ENCODE measurements at places on chromosomes 12 and 14.

DNA sequence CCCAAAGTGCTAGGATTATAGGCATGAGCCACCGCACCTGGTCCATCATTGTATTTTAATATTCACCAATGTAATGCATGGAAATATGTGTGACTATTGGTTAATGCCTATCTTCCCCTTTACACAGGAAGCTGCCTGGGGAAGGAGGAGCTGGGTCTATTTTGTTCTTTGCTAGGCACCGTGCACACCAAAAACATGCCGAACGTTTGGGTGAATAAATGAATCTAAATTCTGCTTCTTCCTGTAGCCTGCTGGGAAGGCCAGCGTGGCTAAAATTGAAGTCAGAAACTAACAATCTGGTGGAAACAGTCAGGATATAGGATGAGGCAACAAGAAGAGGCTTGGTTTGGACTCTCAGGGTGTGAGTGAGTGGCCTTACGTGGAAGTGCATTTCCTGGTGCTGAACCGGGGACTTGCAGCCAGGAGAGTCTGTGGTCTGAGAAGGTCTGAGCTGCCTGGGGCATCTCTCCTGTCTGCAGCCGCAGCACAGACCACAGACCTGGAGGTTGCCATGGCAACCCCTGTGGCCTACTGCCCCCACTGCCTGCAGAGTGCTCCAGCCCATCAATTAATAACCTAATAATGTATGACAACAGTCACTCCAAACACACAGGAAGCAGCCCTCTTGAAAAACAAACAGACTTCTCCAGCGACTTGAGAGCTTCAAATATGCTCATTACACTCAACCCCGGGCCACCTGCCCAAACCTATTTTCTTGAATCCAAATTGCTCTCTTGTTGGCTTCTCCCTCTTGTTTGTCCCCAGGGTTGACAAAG is 5.5 kb upstream of the GPR68 start:
- no peak for DNase-seq

- no peak for DNase-seq
These were observed 66.3 kb downstream of the TBX5 start for GRCh38 chr12:114339626-114340025.

GRCh38 chr14:66104486-66104885 is 381.7 kb upstream of the CCDC196 start:
- no peak for DNase-seq

DNA sequence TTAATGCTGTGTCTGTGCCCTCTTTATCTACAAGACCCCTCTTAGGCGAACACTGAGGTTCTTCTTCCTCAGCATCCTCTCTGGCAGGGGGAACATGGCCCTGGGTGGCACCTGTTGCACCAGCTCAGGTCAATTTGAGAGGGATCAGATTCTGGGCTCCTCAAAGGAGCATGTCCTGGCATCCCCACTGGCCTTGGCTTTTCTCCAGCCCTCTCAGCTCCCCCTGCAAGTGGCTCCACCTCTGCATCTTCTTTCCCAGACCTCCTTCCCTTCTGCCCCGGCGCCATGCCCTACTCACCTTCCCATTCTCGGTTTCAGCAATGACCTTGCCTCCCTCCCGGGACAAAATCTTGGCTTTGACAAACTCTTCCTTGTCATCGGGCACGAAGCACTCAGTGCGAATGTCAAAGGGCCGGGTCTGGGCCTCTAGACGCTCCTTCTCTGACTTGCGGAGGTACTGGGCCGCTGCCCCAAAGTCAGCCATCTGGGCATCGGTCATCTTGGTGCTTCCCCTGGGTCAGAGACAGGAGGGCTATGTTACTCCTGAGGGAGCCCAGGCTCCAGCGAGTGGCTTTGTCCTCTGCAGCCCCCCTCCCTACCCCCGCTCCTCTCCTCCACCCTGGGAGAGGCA is 1.2 kb downstream of the MYH6 start:
- DNase-seq, result no peak

DNA sequence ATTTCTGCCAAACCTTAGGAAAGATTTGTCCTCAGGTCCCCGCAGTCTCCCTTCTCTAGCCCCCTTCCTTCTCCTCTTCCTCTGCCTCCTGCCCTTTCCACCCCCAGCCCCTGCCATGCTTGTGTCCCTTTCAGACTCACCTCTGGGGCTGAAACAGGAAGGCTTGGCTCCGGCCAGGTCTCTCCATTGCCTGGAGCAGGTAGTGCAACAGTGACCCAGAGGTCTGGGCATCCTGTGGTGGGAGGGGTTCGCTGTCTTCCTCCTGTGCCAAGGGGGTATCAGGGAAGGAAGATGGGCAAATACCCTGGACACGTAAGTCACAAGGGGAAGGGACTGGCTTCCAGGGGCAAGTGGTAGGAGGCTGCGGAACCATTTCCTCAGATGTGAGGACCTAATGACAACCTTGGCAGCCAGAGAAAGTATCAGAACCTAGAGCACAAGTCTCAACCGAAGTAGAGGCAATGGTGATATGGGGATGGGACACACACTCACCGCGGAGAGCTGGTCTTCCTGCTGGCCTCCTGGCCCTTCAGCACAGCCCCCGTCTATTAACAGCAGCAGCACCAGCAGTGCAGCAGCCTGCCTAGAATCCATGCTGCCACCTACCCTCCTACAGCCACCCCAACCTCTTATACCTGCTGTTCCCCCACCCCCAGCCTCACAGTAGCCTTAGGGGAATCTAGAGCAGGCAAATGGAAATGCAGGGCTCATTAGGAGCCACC is at the start of gene NPFF:
TSS of gene NPFF (minus strand) at position 604 of the 722 bp plus-strand sequence. CDS start at position 594, 10 bp downstream.
- no peak for DNase-seq

DNA sequence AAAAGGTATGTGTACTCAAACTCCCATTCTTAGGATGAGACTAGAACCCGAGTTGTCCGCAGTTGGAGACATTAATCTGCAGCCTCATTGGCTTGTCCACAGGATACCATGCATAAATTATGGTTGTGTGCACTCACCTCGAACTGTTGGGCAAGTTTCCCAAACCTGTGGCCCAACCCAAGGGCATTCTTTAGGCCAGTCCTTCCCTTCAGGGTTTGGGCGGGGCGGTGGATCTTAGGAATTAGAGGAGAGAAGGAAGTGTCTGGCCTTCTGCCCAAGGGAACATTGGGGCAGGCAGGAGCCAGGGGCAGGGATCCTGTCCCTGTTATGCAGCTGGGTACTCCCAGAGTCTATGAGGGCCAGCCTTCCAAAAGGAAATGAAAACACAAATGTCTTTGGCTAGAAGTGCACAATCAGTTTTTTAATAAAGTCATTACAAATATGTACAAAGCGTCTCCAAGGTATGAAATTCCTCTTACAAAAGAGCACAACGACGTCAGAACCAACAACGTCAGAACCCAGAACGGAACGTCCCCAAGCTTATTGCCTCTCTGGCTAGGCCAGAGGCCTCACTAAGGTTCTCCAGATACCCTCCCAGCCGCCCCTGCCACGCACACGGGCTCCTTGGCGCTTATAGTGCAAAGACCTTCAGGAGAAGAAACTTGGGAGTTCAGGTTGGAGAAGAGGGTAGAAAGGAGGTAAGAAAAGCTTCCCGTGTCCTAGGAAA is 25.3 kb downstream of the HRK start:
- DNase-seq, result no peak

- DNase-seq, result no peak
These were observed 29.7 kb upstream of the REP15 start for GRCh38 chr12:27666510-27666909.

GRCh38 chr14:87526731-87527130 is 466.3 kb downstream of the GALC start:
- no peak for DNase-seq

GRCh38 chr12:115866909-115867525 is 410.5 kb downstream of the MED13L start:
- DNase-seq, result no peak

- no peak for DNase-seq
These were observed 136.5 kb upstream of the DNM1L start for GRCh38 chr12:32542428-32543229.

- DNase-seq, result no peak
These were observed 282.7 kb upstream of the SFSWAP start for GRCh38 chr12:131428091-131428685.

DNA sequence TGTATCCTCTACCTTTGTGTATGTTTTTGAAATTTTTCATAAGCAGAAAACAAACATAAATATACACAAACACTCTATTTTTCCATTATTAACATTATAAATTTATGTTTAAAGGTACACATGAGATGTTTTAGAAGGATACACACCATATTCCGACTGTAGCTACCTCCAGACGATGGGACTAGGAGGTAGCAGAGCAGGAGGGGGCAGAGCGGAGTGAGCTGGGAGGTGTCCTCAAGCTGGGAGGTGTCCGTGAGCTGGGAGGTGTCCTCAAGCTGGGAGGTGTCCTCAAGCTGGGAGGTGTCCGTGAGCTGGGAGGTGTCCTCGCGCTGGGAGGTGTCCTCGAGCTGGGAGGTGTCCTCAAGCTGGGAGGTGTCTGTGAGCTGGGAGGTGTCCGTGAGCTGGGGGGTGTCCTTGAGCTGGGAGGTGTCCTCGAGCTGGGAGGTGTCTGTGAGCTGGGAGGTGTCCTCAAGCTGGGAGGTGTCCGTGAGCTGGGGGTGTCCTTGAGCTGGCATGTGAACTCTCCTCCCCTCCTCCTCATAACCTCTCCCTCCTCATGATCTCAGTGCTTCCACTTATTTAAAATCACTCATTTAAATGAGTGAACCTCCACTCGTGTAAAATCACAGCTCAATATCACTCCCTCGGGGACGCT is 346.9 kb upstream of the SFSWAP start:
- no peak for DNase-seq

DNA sequence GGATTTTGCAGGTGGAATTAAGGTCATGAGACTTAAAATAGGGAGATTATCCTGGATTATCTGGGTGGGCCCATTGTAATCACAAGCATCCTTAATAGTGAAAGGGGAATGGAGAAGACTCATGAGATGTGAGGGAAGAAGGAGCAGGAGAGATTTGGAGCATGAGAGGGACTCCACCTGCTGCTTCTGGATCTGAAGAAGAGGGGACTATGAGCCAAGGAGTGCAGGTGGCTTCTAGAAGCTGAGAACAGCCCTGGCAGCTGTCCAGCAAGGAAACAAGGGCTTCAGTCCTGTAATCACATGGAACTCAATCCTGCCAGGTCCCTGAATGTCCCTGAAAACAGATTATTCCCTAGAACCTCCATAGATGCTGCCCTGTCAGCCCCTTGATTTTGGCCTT is 67.8 kb downstream of the PELI2 start:
- peak; percentile 65 for DNase-seq

GRCh38 chr12:76768576-76768975 is 4.7 kb downstream of the ZDHHC17 start:
- DNase-seq, result no peak

GRCh38 chr14:29645117-29645516 is 282.5 kb downstream of the PRKD1 start:
- DNase-seq, result no peak

DNA sequence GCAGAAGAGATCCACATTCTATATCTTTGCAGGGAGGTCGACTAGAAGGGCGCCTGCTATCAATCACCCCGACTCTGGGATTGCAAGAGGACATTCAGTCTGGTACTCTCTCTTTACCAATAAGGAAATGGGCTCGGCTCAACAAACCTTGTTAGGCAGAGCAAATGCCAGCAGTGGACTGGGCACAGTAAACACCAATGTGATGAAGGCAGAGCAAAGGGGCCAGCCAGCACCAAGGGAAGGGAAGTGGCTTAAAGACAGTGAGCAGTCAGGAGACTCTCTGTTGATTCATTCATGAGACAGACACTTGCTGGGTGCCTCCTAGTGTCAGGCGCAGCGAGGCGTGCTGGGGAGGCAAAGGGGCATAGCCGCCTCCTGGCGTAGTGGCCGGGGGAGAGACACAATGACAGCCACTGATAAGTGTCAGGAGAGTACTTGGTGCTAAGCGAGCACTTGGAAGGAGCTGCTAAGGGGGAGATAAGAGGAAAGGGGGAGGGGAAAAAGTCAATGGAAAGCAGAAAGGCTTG is 34.1 kb downstream of the TMCC3 start:
- DNase-seq, result peak; percentile 99

DNA sequence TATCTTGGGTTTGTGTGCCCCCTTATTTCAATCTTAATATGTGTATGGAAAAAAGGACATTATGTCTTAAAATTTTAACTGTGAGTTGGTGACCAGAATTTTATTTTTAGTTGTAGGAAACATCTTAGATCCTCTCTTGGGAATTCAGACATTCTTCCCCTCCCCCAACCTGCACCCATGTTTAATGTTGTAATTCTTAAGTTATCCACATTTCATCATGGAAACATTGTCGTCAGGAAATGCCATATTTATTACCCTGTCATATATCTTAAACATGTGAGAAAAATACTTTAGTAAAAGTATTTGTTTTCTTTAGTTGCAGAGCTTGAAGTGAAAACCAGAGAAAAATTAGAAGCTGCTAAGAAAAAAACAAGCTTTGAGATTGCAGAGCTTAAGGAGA is 30.3 kb downstream of the YEATS4 start:
- no peak for DNase-seq

DNA sequence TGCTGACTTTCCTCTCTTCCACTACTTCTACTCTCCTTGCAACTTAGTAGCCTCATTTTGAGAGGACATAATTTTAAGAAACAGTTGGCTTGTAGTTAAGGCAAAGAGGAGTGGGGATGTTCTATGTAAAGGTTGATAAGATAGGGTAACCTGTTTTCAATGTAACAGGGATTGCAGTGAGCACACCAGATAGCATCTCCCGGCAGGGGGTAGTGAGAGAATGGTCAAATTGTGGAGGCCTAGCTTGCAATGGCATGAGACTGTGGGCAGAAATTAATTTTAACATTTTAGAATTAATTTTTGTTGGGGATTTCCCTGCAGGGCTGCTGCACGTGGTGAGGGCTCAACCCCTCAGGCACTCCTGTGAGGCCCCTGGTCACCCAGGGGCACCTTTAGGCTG is 41.4 kb downstream of the KLRG1 start:
- no peak for DNase-seq

- no peak for DNase-seq
These were observed 32.9 kb downstream of the TCHP start for GRCh38 chr12:109932878-109933503.

- DNase-seq, result no peak
These were observed 97.8 kb downstream of the PRKCH start for GRCh38 chr14:61419201-61419600.

- DNase-seq, result no peak
These were observed 34.7 kb upstream of the PPM1H start for GRCh38 chr12:62969695-62970094.

- no peak for DNase-seq
These were observed 11.5 kb downstream of the FUT8 start for GRCh38 chr14:65423982-65424381.

GRCh38 chr14:94158239-94158883 is 15.8 kb upstream of the PPP4R4 start:
- no peak for DNase-seq

DNA sequence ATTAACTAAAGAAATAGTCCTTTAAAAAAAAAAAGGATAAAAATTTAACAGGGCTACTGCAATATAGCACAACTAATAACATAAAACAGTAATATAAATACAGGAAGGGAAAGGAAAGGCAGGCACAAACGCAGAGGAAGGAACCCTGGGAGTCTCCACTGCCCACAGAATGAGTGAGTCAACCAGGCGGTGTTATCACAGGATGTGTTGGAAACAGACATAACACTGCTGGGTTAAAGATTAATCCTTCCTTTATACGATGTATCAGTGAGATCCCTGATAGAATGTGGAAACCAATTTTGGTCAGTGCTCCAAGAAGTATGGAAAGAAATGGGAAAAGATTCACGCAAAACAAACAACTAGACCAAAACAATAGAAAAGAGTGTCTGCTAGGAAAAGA is 47.9 kb downstream of the FGD6 start:
- DNase-seq, result no peak

GRCh38 chr14:106044949-106045596 is 518.7 kb downstream of the TMEM121 start:
- no peak for DNase-seq
